ENCODE measurements at places on chromosomes 6 and 20. TPM values are rescaled to one million over a fixed set of nuclear protein-coding genes. Genes with fewer than 3 reads are reported as not detected.

The PHACTR1 gene
- polyA plus RNA-seq, result 17.9 TPM

The BIRC7 gene
- 1.3 TPM for polyA plus RNA-seq

The KCNK17 gene
- polyA plus RNA-seq, result 0.10 TPM

The PIM1 gene
- 23.7 TPM for polyA plus RNA-seq

The CFB gene
- polyA plus RNA-seq, result 6.5 TPM

The FABP7 gene
- 0.73 TPM for polyA plus RNA-seq

The TGM2 gene
- polyA plus RNA-seq, result 39.1 TPM

The ERVFRD-1 gene
- 0.07 TPM for polyA plus RNA-seq

The LAMA2 gene
- 39.9 TPM for polyA plus RNA-seq

- DNase-seq, result no peak
Observed at GRCh38 chr6:138638604-138639003, 135.0 kb upstream of the CCDC28A start.

DNA sequence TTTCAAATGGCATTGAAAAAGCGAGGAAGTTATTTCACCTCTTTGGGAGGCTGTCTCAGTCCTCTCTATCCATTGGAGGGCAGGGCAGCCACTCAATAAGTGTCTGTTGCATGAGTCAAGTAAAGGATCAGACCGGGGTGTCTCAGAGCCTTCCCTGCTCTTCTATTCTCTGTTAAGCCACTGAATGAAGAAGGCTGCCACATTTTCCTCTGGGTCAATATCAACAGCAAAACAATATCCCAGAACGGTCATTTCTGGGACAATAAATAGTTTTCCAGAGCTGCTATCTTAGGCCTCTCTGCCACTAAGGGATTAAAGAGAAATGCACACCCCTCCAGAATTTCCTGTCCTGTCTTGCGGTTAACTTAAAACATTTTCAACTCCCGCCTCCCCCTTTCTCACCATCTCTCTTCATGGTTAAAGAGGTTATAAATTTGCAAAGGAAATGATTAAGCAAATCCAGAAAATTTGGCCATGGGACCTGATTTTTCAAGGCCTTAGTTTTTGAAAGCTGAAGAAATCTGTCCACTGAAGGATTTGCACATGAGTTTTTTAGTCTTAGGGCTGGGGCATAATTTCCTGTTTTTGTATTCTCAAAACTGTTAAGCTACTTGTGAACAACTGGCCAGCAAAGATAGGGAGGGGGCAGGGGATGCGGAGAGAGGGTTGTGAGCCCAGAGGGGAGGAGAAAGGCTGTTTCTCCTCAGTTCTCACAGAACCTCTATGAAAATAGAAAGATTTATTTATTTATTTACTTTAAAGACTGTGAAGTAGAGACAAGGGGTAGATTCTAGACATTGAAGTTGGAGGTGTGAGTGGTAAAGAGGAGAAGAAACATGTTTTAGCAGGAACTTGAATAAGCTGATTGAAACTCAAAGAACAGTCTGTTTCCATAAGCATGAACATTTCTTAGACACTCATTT, 135.7 kb downstream of the BCAS1 start:
- no peak for DNase-seq

- no peak for DNase-seq
Observed at GRCh38 chr6:98967616-98968015, 19.9 kb upstream of the FBXL4 start.

- DNase-seq, result no peak
Observed at GRCh38 chr6:117441824-117442264, 16.1 kb upstream of the ROS1 start.

DNA sequence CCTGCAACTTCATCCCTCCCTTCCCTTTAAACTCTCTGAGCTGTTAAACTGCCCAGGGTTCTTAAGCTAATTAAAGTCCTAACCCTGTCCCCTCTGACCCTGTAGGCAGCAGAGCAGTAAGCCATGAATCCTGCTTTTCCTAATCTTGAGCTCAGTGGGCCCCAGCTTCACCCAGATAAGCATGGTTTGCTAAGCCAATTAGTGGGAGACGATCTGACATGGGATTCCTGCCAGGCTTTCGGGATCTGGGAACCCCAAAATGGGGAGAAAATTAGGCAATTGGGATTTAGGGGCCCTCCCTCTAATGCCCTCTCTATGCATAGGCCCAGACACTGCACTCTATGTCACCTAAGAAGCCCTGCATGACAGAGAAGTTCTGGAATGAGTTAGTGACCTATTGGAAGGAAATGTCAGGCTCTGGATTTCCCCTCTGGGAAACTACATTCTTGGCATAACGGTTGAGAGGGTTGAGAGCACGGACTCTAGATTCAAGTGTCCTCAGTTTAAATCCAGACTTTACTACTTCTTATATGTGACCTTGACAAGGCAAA, 4.6 kb downstream of the XKR7 start:
- DNase-seq, result peak; percentile 70

DNA sequence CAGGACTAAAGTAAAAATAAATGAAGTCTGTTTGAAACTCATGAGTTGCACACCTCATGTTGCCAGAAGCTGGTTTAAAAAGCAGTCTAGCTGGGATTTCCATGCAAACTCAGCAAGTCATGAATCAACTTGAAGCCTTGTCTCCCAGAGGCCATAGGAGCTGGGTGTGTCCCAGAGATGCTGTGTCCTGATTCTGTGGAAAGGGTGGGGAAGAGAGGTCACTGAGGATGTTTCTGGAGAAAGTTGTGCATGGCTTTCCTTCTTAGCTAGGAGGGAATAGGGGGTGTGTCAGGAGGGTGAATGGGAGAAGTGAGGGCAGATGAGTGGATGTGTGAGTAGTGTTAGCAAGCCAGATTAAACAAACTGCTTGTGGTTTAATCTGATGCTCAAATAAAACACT, 111.3 kb downstream of the ADAT2 start:
- DNase-seq, result no peak

DNA sequence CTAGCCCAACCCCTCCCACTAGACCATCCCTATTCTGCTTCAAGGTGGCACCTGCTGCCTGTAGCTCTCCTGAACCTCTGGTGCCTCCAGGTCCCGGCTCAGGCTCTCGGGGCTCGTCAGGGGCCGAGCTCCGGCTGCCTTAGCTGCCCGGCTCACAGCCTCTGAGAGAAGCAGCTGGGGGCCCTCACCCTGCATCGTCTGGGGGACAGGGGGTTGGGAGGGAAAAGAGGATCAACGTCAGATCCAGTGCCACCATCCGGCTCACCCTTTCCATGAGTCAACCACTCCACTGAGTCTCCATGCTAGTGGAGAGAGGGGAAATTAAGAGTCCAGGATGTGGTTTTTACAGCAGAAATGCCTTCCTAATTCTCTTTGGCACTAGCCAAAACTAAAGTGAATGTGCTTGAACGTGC, 13.0 kb downstream of the BAG6 start:
- no peak for DNase-seq

DNA sequence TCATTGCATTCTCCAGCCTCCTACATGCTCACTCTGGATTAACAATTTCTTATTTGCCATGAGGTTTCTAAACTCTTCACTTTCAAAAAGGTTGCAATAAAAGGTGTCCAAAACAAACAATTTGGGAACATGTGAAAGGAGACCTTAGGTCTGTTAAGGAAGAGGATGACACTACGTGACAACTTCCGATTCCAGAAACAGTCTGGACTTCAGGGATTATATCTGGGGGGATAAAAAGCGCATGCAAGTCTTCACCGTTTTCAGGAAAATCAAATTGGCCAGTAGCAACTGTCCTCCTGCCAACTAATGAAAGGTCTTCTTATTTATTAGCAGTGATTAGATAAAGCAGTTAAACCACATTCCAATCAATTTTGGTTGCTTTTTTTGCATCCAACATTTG, 1.8 kb downstream of the ZDHHC14 start:
- no peak for DNase-seq

DNA sequence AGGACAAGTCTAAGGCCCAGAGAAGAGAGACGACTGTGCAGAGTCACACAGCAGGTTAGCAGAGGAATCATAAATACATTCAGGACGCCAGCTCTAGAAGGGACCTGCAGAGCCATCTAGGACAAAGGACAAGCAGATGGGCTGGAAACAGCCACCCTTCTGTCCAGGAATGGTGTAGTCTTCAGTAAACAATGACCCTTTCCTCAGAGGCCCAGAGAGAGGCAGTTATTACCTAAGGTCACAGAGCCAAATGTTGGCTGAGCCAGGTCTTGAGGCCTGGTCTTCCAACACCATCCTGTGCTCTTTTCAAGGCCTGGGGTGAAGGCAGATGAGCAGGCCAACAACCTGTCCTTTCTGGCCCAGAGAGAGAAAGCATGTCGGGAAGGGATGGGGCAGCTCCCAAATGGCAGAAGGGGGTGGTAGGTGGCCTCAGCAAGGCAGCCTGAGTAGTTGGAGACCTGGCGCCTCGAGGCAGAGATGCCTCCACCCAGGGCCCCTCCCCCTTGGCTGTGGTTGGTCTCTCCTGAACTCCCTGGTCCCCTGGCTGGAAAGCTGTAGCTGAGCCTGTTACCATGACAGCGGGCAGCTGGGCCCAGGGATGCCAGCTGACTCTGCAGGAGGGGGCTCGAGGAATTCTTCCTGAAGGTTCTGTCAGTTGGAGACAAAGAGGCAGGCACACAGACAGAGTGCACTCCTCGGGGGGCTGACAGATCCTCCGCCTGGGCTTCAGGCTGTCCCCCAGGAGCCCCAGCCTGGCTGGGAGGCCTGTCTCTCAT, 24.8 kb downstream of the EPB41L1 start:
- DNase-seq, result no peak

DNA sequence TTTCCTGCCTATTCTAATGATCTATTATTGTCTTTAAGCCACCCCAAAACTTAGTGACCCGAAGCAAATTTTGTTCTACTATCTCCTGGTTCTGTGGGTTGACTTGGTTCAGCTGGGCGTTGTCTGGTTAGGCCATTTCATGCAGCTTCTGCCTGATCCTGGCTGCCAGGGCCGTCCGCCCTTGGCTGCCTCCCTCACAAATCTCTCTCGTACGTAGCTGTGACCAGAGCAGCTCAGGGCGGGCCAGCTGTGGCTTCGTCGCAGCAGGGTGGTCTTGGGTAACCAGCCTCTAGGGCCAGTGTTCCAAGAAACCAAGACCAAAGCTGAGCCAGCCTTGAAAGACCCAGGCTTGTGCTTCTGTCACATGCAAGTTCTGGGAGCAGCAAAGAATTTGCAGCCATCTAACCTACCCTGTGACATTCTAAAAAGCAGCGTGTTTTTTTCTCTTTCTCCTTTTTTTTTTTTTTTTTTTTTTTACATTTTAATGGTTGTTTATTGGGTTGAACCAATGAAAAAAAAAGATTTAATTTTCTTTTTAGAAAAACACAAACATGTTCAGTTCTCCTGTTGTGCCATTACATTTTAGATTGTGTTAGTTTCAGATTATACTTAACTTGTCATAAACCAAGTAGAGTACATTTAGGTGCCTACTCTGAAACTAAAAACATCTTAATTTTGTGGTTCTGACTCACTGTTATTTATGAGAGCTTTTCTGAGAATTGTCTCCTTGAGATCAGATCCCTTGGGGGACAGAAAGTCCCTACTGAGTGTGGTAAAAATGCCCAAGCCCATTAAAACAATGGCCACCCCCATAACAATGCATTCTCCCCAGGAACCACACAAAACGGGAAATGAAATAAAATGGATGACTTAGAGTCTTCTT, 83.9 kb downstream of the ZDHHC14 start:
- no peak for DNase-seq

DNA sequence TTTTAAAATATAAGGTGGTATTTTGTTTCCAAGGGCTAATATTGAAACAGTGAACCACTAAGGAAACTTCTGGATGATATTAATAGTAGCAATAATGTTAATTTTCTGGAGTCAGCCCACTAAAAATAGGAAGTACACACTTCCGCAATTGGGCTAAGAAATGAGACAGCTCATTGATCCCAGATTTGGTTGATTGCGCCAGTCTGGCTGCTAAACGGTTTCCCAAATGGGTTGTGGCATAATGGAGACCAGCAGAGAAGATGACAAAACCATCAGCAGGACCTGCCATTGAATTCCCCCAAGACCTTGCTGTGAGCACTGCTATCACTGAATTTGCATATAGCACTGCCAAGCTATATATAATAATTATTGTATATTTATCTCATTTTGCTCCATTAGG, 71.2 kb upstream of the SGK1 start:
- DNase-seq, result no peak

DNA sequence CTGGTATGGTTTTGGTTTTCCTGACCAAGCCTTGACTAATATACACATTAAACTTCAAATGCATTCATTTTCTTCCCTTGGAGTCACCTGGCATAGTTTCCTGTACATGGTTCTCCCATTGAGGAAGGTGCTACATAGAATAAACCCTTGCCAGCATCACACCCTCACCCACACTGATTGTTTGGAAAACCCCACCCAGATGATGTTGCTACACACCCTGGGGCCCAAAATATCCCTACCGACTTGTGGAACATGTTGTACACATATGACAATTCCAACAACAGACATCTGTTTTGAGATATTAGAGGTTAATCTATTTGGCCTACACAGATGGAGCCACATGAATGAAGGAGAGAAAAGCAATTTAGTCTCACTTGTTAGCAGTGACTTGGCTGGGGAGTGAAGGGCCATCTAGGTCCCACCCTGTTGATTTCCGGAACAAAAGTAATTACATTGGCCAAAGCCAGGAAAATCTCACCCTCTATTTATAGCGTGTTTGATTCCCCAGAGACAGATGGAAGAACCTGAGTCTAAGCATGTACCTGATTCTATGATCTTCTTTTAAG, 606.0 kb upstream of the BTBD3 start:
- DNase-seq, result no peak
